Fibroblast of skin of left quadriceps (primary cell): ENCODE measurements at places on chromosomes 2 and 18.

GRCh38 chr2:26169681-26170414, 3.0 kb upstream of the GAREM2 start:
- no peak for DNase-seq

DNA sequence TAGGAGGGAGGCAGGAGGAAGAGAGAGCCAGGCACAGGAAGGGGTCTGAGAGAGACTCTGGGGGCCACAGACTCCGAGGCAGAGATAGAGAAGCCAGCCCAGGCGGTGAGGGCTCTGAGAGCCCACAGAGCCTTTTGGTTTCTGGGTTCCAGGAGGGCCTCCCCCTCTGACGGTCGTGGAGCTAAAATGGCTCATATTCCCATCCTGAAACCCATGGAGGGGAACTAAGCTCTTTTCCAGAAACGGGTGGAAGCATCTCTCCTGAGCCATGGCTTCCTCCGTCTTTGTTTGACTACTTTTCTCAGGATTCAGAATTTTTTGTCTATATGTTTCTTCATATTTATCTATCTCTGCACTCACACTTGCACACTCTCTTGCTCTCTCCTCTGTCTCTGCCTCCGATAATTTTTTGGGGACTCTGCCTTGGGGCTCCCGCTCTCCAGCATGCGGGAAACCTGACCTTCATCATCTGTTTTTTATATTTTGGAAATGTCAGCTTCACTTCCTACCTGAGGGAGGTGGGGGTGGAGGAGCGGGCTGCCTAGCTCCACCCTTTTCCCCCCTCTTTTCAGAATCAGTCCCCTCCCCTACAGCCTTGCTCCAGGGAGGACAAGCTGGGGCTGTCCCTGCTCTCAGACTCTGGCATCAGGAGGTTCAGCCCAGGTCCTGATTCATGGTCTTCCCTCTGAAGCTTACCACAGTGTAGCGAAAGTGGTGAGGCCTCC, 5.0 kb upstream of the PKDCC start:
- DNase-seq: no peak

DNA sequence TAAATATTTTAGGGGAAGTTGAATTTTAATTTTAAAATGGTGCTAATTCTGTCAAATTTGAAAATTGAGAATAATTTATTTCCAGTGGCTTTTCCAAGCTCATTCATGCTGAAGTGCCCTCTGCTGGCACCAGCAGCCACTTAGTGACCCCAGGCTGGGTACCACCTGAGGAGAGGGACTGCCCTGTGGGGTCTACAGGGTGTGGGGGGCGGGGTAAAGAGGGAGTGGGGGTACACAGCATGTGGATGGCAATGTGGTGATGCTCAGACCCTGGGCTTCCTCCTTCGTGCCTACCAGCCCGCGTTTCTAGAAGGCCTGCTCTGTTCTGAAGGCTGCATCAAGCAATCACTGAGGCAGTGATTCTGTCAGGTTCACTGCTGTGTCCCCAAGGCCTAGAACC, 45.1 kb upstream of the SCLY start:
- no peak for DNase-seq

GRCh38 chr2:230773039-230773773, 60.6 kb downstream of the CAB39 start:
- no peak for DNase-seq

GRCh38 chr2:162317861-162318327, 590 bp downstream of the IFIH1 start:
- no peak for DNase-seq

- DNase-seq: no peak
Measured at GRCh38 chr2:241139531-241140444, 9.5 kb downstream of the PASK start.

GRCh38 chr2:10675131-10675530, 14.6 kb downstream of the NOL10 start:
- no peak for DNase-seq

DNA sequence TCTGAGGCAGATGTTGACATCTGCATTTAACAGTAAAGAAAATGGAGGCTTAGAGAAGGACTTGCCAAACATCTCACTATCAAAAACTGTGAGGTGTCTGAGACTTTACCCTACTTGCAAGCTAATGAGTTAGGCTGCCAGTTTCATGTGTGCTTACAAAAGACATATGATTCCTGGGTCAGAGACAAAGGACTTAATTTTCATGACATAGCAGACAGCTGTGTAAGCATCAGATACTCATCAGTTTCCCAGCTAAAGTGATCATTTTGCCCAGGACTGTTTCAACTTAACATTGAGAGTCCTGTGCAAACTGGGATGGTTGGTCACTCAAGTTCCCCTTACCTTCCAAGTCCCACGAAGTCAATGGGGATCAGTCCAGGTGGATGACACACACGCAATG, 18.9 kb upstream of the DAPL1 start:
- no peak for DNase-seq

DNA sequence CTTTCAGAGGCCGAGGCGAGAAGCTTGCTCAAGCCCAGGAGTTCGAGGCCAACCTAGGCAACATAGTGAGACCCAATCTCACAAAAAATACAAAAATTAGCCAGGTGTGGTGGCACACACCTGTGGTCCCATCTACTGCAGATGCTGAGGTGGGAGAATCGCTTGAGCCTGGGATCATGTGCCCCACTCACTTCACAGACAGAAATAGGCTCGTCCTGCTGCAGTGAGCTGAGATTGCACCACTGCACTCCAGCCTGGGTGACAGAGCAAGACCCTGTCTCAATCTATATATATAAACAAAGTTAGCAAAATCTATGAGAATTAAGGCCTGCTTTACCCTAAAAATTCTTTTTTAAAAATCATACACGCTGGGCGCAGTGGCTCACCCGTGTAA, 50.8 kb downstream of the TEX44 start:
- no peak for DNase-seq

DNA sequence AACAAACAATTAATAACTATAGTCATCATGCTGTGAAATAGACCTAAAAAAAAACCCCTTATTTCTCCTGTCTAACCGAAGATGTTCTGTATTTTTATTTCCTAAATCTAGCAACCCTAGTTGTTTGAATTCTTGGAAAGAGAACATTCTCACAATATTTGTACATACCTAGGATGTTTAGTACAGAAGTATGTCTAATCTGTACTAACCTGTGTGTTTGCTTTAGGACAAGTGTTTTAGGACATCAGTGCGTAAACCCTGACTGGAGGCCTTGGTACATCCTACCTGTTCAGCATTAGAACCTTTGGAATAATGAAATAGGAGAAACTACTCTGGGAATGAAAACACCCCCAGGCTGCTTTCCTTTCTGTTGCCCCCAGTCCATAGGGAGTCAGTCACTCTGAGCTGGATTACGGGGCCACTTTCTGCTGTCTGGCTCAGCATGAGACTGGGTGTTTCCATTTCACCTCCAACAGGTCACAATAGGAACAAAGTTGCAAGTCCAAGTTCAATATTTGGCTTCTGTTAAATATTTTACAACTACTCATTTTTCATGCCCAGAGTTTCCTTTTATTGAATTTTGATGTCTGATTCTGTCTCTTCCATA, 114.7 kb downstream of the MTX2 start:
- no peak for DNase-seq

DNA sequence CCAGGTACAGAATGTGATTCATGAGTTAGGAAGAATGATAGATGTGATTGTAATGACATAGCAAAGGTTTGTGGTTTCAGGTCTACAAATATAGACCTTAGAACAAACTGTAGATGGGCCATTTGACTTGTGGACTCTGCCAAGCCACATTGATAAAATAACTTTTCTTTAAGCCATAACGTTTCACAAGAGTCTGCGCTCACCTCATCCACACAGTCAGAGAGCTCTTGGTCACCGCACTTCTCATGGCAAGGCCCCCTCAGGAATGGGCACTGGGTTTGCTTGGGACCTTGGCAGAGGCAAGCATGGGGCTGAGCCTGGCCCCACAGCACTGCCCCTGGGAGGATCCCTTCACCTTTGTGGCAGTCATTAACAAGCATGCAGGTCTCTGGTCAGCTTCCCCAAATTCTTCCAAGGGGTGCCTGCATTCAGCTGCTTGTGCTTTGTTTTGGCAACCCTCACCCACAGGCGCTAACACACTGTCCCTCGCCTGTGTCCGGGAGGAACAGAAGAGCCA, 14.0 kb downstream of the ARMC9 start:
- DNase-seq: no peak

- DNase-seq: peak; percentile 67
Measured at GRCh38 chr18:56067969-56068671, 480.1 kb upstream of the TCF4 start.

DNA sequence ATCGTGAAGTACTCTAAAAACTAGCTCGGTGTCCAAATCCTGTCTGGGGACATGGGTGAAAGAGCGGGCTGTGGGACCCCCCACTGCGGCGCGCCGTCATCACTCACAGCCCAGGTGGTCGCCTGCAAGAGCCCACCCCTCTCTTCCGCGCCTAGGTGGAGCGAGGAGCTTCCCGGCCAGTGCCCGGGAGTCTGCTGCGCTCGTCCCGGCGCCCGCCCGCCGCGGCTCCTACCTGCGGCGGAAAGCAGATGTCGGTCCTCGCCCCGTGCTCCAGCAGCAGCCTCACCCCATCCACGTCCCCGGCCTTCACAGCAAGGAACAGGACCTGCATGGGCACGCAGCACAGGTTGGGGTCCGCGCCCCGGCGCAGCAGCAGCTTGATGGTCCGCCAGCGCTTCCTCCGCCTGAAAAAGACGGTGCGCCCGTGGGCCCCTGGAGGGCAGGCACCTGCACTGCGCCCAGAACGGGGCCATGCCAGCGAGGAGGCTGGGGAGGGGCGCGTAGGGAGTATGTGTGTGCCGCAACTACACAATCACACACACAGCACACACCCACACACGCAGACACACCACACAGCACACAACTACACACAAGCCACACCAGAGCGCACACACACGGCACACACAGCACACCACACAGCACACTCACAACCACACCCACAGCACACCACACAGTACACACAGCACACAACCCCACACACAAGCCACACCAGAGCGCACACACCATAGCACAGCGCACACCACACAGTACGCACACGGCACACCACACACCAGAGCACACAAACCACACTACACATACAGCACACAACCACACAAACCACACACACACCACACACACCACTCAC, 37.4 kb downstream of the ANKMY1 start:
- no peak for DNase-seq

DNA sequence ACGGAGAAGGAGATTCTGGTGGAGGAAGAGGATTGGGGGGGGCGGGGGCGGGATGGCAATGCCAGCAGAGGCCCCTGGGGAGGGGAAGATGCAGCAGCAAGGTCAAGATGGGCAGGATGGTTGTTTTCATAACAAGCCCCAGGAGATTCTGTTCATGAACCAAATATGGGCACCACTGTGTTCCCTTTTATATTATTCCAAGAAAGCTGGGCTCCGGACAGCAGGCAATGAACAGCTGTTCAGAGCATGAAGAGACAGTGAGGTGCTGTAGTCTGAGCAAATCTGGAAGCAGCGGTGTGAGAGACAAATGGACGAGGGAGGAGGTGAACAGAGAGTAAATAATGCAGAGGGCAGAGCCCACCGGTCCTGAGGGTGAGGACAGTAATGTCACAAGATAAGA, 20.0 kb downstream of the UXS1 start:
- no peak for DNase-seq

DNA sequence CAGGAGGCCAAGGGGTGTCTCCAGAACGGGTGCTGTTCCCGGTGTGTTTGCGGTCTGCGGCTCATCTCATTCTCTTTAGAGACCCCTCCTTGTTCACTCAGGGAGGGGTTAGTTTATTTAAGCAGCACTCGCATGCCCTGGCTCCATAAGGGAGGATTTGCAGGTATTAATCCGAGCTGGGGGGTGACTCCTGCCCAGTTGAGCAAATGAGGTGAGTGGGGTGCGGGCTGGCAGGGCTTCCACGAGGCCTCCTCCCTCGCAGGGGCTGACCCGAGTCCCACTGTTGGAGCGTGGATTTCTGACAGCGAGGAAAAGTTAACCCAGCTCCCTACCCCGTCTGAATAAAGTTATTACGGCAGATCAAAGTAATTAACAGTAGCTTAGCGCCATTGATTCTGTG, 371.8 kb upstream of the SALL3 start:
- DNase-seq: no peak

DNA sequence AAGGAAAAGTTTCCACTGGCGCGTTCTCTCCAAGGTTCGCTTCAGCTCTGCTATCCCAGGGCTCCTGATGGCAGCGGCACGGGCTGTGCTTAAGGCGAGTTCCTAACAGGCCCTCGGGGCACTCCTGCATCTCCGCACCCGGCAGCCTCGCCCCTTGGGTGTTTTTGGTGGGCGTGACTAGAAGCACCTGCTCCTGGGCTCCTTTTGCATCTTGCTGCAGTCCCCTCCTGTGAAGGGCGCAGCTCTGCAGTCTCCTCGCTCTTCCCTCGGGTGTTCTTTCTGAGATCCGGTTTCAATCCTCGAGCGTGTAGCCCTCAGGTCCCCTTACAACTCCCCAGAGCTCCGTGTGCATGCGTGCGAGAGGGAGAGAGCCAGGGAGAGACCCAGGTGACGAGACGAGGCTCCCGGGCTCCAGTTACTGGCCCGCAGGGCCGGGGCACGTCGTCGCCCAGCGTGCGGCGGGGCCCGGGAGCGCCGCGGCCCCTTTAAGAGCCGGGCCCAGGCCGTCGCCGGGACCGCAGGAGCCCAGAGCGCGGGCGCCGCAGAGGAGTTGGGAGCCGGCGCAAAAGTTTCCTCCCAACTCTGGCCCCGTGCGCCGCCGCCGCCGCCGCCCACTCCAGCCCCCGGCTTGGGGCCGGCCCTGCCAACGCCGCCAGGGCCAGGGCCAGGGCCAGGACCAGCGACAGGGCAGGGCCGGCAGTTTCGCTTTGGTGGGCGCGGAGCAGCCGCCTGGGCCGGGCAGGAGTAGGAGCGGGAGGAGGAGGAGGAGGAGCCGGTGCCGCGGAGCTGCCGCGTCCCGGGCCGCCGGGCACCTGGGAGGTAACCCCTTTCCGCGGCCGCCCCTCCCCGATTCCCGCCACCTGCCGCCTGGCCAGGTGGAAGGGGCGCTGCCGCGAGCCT, at the start of gene PARD3B:
PARD3B (plus strand) TSS at position 515 of the 900 bp plus-strand sequence. CDS start 525 bp downstream, outside the sequence.
- peak; percentile 37 for DNase-seq

DNA sequence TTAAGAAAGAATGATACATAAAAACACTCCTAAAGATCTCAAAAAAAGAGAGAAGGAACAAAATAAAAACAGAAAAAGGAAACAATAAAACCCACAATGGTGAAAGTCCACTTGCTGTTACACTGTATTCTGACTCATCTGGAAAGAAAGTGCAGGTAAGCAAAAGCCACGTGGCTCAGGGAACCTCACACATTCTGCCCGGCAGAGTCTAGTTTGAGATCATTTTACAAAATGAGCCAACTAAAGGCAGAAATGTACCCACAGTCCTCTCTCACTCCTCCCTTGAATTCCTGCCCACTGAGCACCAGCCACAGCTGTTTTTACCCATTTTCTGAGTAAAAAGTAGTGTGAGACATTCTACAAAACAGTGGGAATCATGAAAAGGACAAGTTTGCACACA, 10.0 kb downstream of the KCNH7 start:
- DNase-seq: no peak

- no peak for DNase-seq
Measured at GRCh38 chr2:19635951-19636510, 265.8 kb downstream of the TTC32 start.

DNA sequence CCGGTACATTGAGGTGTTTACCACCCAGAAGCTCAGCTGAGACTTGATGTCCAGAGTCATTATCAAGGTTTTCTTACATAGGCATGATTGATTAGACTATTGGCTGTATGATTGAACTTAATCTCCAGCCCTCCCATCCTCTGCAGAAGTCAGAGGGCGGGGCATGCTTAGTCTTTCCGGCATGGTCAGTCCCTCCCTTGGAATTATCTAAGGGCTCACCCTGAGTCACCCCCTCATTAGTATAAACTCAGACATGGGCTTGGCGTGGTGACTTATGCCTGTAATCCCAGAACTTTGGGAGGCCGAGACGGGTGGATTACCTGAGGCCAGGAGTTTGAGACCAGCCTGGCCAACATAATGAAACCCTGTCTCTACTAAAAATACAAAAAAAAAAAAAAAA, 243.9 kb downstream of the VAPA start:
- no peak for DNase-seq
